Stimulated activated CD8-positive, alpha-beta memory T cell treated with anti-CD3 and anti-CD28 coated beads, Interleukin-7, amount 100 ng/mL, for 4 hours (primary cell): ENCODE measurements at places on chromosomes 5 and 9.
A peak's percentile ranks its signal among the peaks of the same experiment; 100 is the strongest.

GRCh38 chr5:10485142-10485795 is 43.6 kb downstream of the ROPN1L start:
- DNase-seq = no peak

GRCh38 chr9:117678871-117679270 is 25.3 kb upstream of the TLR4 start:
- no peak for DNase-seq

- no peak for DNase-seq
These were observed 5.4 kb upstream of the GLT6D1 start for GRCh38 chr9:135644631-135645218.

DNA sequence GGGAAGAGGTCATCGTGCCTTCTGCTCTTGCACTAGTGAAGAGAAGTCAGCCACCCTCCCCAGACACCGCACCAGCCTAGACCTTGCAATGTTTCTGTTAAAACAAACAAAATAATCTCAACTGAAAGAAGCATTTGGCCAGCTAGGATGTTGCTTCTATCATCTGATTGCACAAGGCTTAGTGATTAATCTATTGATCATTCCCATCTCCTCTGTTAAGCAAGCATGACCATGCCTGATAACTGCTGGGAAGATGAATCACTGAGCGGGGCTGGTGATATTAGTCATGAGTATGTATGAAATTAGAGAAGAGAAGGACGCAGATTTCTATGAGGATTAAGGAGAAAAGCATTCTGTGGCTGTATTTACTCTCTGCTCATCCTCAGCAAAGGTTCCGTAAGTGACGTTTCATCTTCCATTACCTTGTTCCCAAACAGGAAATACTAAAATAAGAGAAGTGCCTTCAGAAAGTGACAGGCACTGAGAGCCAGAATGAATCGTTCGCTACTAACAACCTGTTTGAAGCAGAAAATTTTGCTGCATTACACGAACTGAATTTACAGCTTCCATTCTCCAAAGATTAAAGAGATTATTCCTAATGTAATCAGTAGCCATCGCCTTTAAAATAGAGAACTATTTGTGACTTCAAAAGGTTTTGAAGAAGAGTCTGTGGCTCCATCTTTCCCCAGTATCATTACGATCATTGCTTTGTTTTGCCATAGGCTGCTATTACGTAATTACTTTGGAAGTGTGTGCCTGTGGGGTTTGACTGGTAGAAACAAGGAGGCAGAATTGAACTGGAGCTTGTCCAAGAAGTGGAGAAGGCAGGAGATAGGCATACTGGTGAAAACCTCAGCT is 219.1 kb downstream of the MED10 start:
- DNase-seq = no peak

DNA sequence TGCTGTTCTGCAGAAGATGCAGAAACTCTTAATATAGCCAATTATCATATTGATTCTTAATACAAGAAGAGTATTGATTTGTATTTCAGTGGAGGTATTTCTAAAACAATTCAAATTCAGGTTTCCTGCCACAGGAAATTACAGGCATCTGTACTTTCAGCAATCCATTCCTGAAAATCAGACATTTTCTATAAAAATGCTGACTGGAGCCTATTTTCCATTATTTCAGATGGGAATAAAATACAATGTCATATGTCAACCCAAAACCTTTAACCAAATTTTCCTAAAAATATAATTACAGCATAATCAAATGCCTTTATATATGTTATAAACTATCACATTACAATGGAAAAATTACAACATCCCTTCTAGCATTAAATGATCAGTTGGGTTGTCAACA is 131.5 kb downstream of the MELK start:
- DNase-seq = no peak

- DNase-seq = no peak
These were observed 189.4 kb upstream of the DMRTA1 start for GRCh38 chr9:22257026-22257816.

- DNase-seq = no peak
These were observed 84.9 kb upstream of the ASS1 start for GRCh38 chr9:130359819-130360218.

- DNase-seq = no peak
These were observed 360 bp upstream of the ZCCHC10 start for GRCh38 chr5:133026664-133027153.

DNA sequence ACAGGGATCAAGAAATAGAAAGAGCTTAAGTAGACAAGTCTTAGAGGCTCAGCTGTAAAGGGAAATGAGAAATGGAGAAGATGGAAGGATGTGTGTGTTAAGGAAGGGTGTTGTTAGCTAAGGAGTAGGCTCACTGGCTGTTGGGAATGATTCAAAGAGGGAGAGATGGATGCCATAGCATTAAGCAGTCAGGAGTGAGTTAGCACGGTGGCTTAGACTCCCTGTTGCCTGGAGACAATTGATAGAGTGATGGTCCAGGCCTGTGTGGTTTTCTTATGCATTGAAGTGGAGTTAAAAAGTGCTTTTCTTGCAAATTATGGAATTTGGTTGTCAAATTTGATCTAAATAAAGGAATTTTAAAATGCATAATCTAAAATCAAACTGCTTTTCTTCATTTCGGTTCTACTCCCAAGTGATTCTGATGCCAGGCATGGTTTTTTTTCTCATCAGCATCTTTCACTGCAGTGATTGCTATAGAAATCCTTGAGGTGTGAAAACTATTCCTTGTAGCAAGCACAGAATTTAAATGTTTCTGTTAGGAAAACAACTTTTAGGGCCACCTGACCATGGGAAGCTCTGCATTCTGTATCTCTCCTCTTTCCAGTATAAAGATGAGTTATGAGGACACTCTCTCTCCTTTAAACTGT is 214.7 kb downstream of the ADCY2 start:
- DNase-seq = no peak

- no peak for DNase-seq
These were observed 72.0 kb upstream of the GABRA1 start for GRCh38 chr5:161775891-161776290.

DNA sequence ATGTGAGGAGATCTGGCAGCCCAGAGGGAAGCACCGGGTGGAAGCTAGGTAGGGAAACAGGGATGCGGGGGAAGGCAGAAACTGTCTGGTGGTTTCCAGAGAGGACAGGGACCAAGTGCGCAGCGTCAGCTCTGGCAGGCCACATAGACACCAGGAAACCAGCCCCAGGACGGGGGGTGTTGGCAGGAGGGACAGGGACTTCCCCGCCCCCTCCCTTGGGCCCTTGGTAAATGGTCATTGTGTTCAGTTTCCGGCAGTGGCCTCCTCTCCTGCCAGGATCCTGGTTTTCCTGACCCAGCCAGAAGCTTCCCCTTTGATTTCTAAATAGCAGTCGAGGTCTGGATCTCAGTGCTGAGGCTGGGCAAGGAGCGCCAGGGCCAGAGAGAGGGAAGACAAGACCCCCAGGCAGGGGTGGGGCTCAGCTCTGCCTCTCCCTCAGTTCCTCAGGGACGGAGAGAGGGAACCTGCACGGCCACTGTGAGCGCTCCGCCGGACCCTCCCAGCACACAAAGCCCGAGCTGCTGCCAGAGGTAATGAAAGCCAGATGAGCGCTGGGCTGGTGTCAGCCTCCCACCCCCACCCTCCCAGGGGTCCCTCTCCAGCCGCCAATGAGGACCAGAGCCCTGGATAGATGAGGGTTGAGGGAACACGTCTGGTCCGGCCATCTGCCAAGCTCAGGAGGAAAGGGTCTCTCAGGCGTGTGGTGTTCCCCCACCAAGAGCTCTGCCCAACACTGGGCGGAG is 1.8 kb downstream of the RALGDS start:
- DNase-seq = no peak

- DNase-seq = no peak
These were observed 79.6 kb downstream of the MACROH2A1 start for GRCh38 chr5:135319458-135319857.

- DNase-seq = no peak
These were observed 479.4 kb downstream of the ENC1 start for GRCh38 chr5:74161170-74161569.

DNA sequence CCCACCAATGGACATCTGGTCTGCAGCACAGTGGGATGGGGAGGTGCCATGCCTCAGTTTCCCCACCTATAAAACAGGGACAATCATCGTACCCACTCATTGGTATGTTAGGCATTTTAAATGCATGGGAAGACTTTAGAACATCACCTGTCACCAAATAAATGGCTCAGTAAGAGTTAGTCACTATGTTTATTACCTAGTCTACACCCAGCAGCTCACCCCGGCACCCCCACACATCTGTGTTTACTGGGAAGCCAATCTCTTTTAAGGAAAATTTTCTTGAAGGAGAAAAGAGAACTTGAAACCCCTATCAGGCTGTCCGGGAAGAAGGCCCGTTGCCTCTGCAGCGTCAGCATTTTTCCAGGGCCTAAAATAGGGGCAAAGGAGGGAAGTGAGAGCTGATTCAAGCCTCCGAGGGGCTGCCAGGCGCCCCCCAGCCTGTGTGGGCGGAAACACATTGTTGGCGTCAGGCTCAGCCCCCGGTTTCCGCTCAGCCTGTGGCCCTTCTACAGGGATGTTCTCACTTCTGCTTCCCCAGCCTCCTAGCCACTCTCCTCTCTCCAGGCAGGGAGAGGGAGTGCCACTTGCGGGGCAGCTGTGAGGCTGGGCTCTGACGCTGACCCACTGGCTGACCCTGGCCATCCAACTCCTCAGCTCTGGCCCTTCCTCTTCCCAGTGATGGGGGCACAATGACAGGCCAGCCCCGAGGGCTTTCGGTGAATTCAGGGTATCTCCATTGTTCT is 4.6 kb downstream of the CSF1R start:
- DNase-seq = peak; percentile 19

DNA sequence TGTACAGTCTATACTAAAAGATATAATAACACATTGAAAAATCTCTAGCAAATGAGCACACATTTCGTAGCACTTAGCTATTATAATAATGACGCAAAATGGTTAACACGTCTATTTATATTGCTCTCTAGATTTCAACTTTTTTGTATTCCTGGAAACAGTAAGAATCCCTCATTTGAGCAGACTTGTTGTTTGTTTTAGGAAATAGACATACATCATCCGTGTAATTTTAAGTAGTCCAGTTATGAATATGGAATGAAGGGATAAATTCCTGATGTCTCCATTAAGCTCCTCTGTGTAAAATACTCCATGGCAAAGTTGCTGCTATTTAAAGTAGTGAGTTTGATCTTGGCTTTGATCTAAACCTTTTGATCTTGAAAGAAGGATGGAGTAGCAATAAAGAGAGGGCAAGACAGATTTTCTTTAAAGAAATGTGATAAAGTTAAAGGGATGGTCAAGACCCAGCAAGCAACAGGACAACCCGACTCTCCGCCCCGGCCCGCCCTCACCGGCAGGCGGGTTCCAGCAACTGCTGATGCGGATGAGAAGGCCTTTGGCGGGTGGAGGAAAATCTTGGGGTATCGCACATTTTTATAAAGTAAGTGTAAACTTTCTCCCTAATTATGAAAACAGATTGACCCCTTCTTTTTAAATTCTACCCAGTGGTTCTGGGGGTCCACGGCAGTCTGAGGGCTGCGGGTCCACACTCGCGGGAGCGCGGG is 277.4 kb downstream of the AOPEP start:
- DNase-seq = no peak

DNA sequence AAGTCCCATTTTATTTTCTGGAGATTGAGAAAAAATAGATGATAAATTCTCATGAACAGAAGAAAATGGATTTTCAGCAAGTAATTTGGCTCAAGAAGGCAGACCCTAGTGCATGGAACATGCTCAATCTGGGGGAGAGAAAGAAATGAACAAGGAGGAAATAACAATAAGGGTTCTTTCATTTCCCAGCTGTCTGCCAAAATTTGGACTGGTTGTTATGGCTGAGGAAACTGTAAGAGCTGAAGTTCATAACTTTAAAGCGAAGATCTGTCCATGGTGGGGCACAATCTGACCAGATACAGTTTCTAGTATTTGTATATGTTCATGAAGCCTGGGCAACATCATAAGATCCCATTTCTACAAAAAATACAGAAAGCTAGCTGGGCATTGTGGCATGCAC is 1386.5 kb upstream of the DMAC1 start:
- no peak for DNase-seq

DNA sequence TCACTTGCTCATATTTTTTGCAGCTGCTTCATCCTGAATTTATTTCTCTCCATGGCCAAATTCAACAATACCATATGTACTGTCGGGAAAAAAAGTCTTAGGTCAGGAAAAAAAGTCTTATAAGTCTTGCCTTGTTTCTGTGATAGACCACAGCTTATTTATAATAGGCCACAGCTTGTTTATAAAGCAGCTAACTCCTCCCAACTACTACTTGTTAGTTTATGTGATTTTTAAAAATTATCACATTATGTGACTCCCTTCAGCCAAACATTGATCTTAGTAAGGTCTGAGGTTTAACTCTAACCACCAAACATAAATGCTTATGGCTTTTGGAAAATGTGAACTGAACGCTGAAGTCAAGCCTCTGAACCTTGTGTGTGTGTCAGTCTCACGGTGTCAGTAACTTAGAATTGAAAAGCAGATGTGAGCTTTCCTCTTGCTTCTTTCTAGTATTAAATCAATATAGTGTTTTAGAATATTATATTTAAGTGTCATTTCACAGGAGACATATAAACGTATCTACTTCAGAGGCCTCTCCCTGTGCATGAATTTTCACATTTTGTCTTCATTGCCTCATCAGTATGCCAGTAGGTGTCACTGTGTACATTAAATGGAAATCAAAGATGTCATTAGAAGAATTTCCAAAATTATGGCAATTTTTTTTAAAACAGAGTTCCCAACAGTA is 51.3 kb downstream of the SNX24 start:
- no peak for DNase-seq

DNA sequence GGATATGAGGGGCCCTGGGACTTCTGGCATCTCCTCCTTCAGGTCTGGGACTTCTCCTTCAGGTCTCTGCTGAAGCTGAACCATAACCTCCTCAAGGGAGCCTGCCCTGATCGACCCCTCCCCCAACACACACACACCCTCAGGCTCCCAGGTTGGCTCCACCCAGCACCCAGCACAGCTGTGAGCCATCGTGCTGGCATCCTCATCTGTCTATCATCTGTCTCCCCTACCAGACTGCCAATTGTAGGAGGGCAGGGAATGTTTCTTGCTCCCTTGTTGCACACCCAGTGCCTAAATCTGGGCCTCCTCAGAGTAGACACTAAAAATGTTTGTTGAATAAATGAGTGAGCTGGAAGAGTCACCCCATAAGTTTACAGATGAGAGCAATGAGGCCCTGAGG is 71.4 kb downstream of the LRSAM1 start:
- no peak for DNase-seq

DNA sequence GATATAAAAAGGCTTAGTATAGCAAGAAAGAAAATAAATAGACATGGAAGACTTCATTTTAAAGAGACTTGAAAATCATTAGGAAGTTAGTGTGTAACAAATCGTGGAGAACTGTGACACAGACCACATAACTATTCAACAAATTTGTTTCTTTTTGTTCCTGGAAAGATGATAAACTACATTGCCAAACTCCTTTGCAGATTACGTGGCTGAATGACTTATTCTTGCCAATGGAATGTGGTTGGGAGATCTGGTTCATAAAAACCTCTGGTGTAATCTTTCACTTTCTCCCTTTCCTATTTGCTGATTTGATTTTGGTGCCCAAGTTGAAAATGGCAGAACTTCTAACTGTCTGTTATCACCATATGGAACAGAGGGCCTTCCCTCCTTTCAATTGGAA is 328.9 kb upstream of the MEF2C start:
- no peak for DNase-seq
